ENCODE measurements at places on chromosomes 1 and 21.

DNA sequence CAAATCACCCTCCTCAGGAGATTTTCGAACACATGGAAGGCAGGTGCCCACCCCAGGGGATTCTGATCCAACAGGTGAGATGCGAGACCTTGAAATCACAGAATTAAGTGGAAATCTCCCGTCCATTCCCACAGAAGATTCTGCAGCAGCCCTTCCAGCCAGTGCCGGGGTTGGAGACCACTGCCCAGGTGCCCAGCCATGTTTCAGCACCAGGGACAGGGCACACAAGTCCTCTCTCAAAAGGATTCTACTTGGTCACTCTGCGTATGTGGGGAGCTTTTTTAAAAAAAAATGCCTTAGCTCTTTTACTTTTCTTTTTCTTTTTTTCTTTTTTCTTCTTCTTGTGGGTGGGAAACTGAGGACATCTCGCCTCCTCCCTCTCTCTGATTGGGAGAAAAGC, 80.7 kb downstream of the VWA5B1 start:
- no peak for DNase-seq

GRCh38 chr1:198295971-198296370, 139.2 kb downstream of the NEK7 start:
- DNase-seq, result no peak

- DNase-seq, result no peak
Observed at GRCh38 chr1:199954699-199955098, 72.8 kb upstream of the NR5A2 start.

DNA sequence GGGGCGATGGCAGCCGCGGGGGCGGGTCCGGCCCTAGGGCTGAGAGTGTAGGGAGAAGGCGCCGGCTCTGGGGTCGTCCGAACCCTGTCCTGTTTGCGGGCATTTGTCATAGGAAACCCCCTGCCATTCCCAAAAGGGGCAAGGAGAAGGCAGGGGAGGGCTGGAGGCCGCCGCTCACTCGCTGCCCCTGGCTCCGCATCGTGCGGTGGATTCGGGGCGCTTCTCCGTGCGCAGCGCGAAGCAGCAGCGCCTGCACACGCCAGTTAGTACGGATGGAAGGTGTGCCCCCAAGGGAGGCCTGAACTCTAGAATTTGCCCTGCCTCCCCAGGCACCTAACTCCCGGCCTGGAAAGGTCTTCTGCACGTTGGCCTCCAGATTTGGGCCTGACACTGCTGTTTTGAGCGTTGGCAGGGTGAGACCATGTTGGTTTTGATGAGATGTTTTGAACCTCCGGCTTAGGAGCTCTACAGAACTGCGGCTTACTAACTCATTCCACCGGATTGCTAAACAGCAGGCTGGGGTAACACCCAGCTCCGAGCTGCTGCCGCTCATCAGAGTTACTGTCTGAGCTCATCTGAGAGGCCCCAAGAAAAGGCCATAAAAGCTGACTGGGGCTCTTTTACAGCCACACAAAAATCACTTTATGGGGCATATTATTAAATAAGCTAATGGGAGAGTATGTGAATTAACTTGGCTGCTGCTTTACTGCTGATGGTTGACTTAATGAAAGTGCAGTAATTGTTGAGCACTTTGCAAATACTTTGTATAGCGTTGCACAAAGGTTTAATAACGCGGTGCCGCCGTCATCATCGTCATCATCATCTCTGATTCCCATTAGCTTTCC, 987 bp downstream of the GPR137B start:
- DNase-seq, result no peak

DNA sequence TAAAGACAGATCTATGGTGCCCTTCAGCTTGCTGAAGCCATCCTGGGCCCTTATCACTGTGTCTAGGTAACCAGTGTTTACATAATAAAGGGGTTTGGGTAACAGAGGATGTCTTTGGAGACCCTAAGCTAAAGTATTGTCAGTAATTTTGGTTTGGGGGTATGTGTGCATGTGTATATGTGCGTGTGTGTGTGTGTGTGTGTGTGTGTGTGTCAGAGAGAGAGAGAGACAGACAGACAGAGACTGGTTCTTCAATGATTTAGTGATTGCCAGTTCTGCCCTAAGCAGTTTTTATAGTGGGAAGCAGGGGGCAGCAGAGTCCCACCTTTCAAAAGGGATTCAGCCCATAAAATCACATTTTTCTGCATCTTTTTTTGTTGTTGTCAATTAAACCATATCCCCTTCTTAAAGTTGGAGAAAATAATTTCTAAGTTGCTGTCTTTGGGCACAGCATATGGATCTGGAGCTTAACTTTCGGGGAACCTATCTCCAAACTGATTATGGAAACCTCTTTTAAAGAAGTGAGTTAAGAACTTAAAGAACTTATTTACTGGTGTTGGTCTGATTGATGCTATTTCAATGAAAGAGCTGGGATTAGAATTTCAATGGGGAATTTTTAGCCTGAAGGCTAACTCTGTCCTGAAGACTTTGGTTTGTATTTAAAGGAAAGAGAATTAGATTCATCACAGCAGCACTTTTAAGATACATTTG, 51.1 kb downstream of the ZNF326 start:
- DNase-seq, result no peak

GRCh38 chr1:7519181-7519860, 251.8 kb upstream of the VAMP3 start:
- DNase-seq, result no peak

DNA sequence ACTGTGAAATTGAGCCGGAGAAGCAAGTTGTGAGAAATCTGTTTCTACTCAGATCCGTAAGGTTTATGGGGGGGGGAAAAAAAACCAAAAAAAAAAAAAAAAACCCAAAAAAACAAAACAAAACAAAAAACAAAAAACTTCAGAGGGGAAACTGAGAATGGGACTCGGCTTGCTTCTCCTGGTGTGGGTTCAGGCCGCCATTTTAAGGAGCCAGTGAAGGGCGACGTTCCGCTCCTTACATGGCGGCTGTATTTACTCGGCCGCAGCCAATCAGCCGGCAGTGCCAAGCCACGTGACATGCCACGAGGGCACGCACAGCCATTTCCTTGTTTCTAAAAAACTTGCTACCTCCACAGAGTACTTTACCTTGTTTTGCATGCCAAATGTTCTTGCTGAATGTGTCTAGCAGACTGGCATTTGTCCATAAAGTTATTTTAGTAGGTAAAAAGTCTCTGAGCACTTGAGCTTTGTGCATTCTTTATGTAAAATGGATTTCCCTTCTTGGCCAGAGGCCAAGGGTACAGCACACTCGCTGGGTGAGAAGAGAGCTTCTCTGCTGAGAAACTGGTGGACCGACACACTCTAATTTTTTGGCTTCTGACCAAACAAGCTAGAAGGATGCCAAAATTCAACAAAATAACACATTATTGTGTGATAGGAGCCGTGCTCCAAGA, 101.8 kb downstream of the NFIA start:
- no peak for DNase-seq

DNA sequence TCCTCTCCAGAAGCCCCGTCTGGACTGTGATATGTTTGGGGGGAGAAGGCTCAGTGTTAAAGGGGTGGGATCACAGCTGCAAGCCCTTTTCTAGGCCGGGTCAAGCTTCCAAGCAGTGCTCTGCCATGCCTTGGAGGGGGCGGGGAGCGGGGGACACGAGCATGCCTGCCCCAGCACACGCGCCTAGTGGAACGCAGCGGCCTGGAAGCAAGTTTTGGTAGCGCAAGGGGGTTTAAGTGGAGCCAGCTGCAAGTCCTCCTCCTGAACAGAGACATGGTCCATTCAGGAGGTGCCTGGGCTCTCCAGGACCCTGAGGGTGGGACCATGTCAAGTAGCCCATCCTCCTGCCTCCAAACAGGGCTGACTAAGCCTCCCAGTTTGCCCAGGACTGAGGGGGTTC, 112.2 kb downstream of the CASZ1 start:
- DNase-seq, result no peak

- DNase-seq, result no peak
Observed at GRCh38 chr1:54227091-54227602, 27.2 kb downstream of the MRPL37 start.

DNA sequence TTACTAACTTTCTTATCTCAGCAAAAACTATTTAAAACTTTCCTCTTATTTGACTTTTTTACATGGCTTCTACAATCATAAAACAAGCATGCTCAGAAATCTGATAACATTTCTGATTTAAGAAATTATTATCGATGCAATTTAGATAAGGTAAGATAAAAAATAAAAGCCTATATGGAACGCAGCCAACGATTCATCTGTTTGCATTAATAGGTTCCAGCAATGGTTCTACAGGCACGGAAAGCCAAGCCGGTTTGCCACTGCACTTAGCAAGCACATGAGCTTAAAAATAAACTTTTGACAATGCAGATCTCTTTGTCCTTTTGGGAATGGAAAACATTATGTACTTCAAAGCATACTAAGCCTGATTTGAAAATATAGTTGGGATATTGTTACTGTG, 77.5 kb upstream of the KCNK2 start:
- no peak for DNase-seq

DNA sequence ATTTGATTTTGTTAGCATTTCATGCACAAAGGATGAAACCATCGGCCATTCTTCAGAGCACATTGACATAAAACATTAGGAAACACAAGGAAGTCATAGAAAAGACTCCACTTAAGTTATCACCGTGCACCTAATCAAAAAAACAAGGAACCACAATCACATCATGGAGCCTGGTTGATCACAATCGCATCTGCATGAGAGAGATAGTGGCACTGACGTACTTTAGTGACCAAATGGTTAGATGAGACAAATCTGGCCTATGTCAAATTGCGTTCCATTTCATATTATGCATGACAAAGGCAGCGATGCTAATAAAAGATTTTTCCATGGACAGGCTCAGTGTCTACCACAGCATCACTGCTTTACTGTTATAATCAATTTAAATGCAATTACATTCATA, 571.8 kb upstream of the ADGRL2 start:
- no peak for DNase-seq

- DNase-seq, result no peak
Observed at GRCh38 chr1:4594286-4594991, 60.0 kb upstream of the AJAP1 start.

- DNase-seq, result no peak
Observed at GRCh38 chr1:111739925-111740765, 950 bp upstream of the INKA2 start.

GRCh38 chr1:64093941-64094340, 109.5 kb upstream of the UBE2U start:
- DNase-seq, result no peak

- DNase-seq, result no peak
Observed at GRCh38 chr1:34867415-34867814, 7.9 kb upstream of the SMIM12 start.

GRCh38 chr1:247111700-247112478, 7.7 kb upstream of the ZNF669 start:
- no peak for DNase-seq

- peak; percentile 65 for DNase-seq
Observed at GRCh38 chr21:41878831-41879189, 334 bp downstream of the PRDM15 start.

DNA sequence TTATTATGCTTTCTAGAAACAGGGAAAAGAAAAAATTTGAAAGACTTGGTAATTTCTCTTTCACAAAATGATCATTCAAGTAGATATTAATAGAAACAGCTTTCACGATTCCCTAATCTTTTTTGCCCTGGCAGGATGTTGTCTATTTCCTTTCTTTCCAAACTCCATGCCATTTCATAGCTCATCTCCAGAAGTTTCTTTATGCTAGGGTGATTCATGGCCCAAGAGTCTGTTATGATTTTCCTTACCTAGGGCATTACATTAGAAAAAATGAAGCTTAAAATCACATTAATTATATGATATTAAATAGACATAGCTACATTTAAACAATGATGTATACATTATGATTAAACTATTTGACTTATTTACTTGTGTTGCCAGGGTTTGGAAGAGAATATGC, 762.1 kb downstream of the LTN1 start:
- DNase-seq, result no peak

DNA sequence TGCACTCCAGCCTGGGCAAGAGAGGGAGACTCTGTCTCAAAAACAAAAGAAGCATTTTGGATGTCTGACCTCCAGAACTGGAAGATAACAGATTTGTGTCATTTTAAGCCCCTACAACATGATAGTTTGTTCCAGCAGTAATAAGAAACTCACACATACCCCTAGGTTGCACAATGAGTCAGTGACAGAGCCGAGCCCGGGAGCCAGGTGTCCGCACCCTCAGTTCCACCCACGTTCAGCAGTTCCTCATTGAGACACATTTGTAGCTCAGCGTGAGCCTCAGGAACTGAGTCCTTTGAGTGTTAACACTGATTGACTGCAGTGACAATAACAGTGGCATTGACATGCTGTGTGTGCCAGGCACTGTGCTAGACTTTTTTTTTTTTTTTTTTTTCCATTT, 19.8 kb downstream of the LRRC38 start:
- DNase-seq, result no peak

DNA sequence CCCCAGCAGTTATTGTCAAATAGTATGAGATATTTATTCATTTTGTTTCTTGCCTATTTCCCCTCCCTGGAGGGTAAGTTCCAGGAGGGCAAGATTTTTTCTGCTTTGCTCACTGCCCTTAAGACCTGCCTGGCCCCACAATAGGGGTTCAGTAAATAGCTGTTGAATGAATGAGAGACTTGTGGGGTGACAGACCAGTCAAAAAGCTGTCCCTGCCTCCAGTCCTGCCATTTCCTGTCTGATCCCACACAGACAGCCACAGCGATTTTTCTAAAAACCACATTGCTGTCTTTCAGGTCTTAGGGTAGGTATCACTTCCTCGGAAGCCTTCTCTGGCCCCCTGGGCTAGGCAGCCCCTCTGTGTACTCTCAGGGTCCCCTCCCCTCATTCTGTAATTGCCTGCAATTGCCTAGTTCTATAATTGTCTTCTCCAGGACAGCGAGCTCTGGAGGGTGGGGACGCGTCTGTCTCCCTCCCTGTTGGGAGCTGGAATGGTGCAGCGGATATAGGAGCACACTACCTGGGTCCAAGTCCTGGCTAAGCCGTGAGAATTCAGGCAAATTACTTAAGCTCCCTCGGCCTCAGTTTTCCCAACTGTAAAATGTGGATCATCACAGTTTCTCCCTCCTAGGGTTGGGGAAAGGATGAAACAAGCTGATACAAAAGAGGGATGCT, 1.8 kb upstream of the EXTL1 start:
- DNase-seq, result no peak

- no peak for DNase-seq
Observed at GRCh38 chr1:239630767-239631166, 244.4 kb downstream of the CHRM3 start.

DNA sequence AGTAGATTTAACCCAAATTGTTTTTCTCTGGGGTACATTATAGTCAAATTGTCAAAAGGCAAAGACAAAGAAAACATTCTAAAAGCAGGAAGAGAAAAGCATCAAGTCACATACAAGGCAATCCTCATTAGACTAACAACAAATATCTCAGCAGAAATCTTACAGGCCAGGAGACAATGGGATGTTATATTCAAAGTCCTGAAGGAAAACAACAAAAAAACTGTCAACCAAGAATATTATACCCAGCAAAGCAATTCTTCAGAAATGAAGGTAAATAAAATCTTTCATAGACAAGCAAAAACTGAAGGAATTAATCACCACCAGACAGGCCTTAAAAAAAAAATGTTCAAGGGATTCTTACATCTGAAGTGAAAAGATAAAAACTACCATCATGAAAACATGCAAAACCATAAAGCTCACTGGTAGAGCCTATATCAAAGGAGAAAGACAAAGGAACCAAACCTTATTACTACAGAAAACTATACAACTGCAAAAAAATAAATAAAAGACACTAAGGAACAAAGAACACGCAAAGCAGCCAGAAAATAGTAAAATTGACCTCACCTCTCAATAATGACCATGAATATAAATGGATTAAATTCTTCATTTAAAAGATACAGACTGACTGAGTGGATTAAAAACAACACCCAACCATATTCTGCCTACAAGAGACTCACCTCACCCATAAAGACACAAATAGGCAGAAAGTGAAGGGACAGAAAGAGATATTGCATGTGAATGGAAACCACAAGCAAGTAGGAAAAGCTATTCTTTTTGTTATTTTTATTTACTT, 113.8 kb upstream of the ZC3H11B start:
- DNase-seq, result no peak

Measured in stimulated activated CD4-positive, alpha-beta T cell treated with anti-CD3 and anti-CD28 coated beads, Interleukin-15, amount 100 ng/mL, for 1 hour (primary cell).